ENCODE measurements at places on chromosomes 2 and 18. TPM values are rescaled to one million over a fixed set of nuclear protein-coding genes. Genes with fewer than 3 reads are reported as not detected.

- DNase-seq = no peak
Observed at GRCh38 chr2:24871852-24872333, 48.1 kb downstream of the ADCY3 start.

DNA sequence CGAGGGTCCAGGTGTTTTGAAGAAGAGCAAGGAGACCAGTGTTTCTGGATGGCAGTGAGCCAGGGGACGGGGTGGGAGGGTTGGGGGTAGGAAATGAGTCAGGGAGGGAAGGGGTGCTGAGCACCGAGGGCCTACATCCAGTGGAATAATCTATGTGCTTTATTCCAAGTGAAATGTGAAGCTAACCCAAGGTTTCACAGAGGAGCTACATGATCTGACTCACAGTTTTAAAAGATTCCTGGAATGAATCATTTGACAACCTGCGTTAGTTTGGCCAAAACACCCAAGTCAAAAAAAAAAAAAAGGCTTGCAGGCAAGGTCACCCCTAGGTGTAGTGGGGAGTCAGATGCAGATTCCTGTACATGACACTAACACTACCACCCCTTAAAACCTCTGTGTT is 419.7 kb upstream of the MEX3C start:
- DNase-seq = no peak

GRCh38 chr2:100707016-100707947 is 112.7 kb upstream of the NPAS2 start:
- DNase-seq = no peak

- DNase-seq = no peak
Observed at GRCh38 chr2:143702931-143703330, 573.7 kb downstream of the ARHGAP15 start.

DNA sequence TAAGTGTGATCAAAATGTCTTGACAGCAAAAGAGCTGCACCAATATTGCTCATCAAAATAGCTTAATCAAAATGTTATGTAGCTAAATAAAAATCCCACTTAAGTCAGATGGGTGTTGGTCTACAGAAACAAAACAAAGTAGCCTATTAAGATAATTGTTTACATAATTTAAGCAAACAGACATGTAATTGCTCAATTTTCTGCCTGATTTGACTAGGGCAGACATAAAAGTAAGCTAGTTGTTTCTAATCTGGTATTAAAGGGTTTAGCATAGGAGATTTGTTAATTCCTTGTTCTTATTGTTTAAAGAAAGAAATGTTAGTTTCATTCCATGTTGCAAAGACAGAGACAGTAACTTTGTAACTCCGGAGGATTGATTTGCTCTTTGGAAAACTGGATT is 11.5 kb upstream of the FEZ2 start:
- DNase-seq = no peak

GRCh38 chr2:16612490-16612889 is 53.1 kb downstream of the CYRIA start:
- no peak for DNase-seq

GRCh38 chr2:56316011-56316410 is 132.2 kb downstream of the CCDC85A start:
- DNase-seq = no peak

GRCh38 chr18:48154828-48155227 is 224.4 kb upstream of the SMAD2 start:
- DNase-seq = no peak

- DNase-seq = no peak
Observed at GRCh38 chr18:77590943-77591515, 341.4 kb downstream of the GALR1 start.

DNA sequence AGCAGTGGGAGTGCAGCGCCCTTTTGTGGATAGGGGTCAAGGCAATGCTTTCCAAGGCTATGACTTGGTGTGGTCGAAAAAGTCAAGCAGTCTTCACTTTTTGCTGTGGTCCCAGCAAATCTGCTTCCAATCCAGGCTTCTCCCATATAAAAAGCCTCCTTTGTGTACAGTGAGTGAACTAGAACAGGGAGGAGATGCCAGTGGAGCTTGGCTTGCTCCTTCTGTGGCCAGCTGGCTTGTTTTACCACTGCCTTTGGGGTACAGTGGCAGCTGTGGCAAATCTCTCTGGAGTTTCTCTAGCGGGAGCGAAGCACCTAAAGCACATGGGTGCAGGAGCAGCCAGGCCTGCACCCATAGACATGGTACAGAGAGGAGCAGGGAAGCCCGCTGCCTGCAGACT is 103.5 kb downstream of the MSH2 start:
- no peak for DNase-seq

Gene GAD1
- polyA plus RNA-seq = 0.83 TPM

Gene TXNDC2
- 0.05 TPM for polyA plus RNA-seq

Gene IL18R1
- 0.57 TPM for polyA plus RNA-seq

Gene SUPT7L
- 31.7 TPM for polyA plus RNA-seq

Gene HOXD13
- polyA plus RNA-seq = not detected

Gene PIEZO2
- polyA plus RNA-seq = 31.0 TPM
